HS-5 (cell line): ENCODE measurements at places on chromosomes 4 and X.

DNA sequence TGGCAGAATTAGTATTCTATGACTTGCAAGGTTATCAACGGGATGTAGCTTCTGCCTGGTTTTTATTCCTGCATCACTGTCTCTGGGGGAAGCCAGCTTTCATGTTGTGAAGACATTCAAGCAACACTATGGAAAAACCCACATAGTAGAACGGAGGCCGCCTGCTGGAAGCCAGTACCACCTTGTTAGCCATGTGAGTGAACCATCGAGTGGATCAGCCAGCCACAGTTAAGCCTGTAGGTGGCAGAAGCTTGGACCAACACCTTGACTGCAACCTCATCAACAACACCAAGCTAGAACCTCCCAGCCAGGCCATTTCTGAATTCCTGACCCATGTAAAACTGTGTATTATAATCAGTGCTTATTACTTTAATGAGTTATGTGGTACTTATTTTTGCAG is 538.2 kb downstream of the KCNIP4 start:
- no peak for DNase-seq

DNA sequence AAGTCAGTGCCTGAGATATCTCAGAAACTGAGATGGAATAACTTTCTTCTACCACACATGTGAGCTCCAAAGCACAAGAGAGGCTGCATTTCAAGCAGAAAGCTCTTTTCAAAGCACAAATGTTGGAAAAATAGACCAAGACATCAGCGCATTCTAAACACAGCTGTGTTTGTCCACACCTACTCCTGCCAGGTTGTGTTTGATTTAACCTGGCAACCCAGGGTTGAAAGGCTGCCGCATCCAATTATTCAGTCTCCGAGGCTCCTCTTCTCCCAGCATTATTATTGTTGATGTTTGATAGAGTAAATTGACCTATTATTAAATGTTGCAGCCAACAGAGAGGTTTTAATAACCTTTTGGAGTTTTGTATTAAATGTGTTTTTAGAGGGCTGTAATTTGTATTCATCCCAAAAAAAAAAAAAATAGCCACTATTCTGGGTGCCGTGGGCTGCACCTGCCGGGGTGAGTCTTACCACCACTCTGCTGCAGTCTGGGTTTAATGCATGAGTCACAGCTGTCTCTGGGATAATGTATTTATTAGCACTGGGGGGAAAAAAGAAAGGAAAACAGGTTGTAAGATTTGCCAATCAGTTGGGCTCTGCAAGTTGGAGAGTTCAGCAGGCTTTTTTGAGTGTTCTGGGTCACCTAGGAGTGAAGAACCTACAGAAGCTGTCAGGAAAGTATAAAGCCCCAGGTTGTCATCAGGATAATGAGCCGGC is 105.2 kb upstream of the NOCT start:
- DNase-seq = no peak

DNA sequence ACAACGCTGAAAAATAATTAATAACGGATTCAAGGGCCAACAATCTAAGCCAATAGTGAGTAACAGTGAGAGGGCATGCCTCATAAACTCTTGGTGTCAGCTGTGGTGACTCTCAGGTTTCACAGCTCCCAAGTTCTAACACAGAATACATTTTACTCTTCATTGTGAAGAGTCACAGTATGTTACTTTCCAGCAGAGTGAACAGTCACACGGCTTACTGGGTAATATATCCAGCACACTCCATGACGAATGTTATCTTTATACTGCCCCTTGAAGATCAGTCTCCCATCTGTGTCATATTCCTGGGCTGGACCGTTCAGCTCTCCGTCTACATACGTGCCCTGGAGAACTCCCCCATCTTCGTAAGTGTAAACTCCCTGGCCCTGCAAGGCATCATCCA is 23.1 kb downstream of the SETD7 start:
- no peak for DNase-seq

DNA sequence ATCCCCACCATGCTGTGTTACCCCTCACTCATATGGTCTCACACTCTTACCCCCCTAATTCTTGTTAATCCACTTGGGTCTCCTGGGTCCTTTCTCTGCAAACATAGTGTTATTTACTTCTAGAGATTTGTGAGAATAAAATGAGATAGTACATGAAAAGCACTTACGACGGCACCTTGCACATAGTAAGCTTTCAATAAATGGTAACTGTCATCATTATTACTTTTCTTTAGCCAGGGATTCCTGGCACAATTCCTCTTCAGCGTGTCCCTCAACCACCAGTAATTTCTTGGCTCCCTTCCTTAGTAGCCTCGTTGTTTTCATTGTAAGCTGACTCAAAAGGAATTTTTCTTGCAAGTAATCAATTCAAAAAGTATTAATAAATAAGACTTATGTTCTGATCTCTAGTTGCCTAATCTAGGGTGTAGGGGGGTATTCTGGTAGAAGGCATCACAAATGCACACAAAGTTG is 30.1 kb upstream of the RBMX start:
- DNase-seq = no peak

GRCh38 chr4:8504279-8505007 is 63.9 kb downstream of the TRMT44 start:
- DNase-seq = no peak

DNA sequence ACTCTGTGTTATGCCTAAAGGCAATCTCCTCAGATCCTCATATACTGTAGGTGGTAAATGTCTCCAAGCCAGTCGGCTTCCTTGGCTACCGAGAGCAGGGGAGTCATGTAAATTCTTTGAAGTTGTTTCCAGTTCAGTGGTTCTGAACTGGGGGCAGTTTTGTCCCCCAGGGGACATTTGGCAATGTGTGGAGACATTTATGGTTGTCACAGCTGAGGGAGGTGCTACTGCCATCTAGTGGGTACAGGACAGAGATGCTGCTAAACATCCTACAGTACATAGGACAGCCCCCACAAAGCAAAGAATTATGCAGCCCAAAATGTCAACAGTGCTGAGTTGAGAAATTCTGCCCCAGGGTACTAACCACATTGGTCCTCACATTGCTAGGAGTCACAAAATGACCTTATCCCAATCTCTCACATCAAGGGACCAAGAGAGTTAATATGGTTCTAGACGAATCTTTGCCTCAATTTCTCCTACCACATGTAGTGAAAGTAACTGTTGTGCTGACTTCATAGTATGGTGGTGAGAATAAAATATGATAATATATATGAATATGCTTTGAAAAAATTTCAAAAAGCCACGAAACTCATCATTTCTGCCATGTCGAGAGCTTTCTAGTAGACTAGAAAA is 104.4 kb upstream of the ARHGAP24 start:
- DNase-seq = peak; percentile 16

- no peak for DNase-seq
Measured at GRCh38 chrX:64321507-64321906, 73.7 kb downstream of the MTMR8 start.

GRCh38 chrX:8720136-8720535 is 11.8 kb downstream of the ANOS1 start:
- DNase-seq = no peak

GRCh38 chrX:154824638-154825037 is 9.8 kb downstream of the SMIM9 start:
- no peak for DNase-seq

DNA sequence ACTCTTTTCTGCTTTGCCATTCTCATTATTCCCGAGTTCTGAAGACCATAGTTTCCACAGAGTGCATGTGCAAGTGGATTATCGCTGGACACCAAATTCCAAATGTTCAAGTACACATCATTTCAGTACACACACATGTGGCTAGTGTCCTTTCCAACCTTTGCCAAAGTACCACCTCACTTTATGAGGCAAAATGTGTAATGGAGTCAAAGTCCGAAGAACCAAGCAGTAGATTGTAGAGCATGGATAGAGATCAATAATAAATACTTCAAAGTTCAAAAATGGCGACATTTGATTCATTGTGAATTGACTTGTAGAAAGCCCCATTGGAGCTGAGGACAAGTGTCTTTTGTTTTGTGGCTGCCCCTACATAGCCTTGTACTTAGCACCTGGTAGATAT is 115.6 kb downstream of the TMEM164 start:
- DNase-seq = no peak

- no peak for DNase-seq
Measured at GRCh38 chr4:40908297-40908696, 158.5 kb downstream of the NSUN7 start.

- DNase-seq = no peak
Measured at GRCh38 chr4:68249434-68249833, 3.9 kb upstream of the TMPRSS11B start.

DNA sequence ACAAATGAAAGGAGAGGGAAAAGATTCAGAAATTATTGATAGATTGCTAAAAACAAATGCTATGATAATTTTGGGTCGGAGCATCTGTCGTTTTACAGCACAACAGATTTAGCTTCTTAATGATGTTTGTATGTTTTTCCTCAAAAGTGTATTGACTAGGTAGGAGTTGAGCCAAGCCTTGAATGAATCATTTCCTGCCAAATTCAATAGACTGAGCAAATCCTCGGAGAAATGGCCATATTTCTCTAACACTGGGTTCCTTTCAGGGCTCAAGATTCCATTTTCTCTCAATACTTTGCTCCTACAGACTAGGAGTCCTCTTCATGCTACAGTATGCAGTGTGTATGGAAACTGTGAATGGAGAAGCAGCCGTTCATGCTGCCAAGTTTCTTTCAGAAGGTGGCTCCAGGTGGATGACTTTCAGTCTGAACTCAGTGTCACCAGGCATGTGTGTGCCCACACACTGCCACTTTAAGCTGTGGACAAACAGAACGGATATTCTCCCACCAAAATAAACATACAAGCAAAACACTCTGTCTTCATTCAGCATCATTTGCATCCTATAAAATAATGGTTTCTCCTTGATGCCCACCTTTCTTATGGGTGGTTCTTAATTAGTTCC is 146.0 kb downstream of the TBL1X start:
- DNase-seq = no peak

DNA sequence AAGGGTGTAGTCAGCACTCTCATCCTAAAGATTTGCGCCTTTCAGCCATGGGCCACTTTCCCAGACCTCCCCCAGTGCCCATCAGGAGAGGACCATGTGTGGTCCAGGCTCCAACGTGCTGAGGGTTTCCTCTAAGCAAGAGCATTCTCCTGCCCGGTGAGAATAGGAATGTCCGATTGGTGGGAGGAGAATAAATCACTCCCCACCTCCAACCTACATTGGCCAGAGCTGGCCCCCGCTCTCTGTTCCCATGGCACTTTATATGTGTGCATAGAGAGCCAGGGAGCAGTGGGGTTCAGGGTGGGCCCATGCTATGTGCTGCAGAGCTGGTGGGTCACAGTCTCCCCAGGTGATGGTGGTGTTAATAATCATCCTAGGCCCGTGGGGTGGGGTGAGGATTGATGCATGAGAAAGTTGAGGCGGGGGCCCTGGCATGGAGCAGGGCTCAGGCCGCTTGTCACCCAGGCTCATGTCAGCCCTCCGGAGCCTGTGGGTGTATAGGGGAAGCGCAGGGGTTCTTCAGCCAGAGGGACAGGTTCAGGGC is 6.8 kb upstream of the SORCS2 start:
- DNase-seq = no peak

DNA sequence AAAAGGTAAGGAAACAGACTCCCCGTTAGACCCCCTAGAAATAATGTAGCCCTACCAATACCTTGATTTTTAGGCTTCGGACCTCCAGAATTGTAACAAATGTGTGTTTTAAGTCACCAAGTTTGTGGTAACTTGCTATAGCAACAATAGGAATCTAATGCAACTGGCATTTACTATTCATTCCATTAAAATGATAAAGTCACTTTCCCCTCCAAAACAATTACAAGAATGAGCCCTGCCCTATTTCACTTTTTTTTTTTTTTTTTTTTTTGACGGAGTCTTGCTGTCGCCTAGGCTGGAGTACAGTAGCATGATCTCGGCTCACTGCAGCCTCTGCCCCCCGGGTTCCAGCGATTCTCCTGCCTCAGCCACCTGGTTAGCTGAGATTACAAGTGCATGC is 3.5 kb upstream of the DDX60L start:
- peak; percentile 66 for DNase-seq

GRCh38 chr4:20829617-20830357 is 129.5 kb downstream of the PACRGL start:
- DNase-seq = no peak

DNA sequence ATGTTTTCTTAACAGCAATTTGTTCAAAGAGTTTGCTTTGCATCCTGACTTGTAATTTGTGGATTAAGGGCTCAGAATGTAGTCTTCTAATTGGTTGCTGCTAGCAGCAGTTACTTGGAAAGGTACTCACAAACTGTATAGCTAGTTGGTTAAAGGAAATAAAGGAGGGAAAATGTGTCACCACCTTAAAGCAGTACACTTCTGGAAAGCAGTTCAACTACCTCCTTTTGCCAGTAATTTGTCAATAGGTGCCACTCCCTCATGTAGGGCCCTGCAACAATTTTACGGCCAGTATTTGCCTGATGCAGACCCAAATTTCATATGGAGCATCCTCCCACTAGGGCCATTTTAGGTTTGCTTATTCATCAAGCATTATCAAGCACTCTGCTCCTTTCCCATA is 20.8 kb downstream of the AMOT start:
- no peak for DNase-seq

DNA sequence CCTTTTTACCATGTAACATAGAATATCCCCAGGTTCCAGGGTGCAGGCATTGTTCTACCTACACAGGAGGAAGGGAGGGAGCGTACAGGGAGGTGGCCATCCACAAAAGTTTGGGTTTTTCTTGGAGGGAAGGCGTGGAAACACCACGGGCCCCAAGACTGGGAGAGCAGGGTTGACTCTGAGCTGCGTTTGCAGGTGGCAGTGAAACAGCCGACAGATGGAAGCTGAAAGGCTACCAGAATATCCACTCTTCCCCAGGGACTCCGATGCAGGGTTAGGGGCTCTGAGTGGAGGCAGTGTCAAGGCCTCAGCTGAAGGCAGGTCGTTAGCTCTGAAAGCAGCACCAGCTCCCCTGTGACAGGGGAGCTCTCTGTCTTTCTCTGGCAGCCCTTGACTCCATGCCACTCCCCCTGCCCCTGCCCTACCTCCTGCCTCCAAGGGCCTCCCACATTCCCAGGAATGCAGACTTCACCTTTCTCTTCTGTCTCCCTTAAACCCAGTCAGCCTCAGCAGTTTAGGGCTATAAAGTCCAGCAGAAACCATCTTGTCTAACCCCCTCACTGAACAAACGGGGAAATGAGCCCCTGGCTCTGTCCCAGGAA is 14.0 kb upstream of the GLOD5 start:
- DNase-seq = no peak

- DNase-seq = no peak
Measured at GRCh38 chr4:74456849-74457395, 12.0 kb downstream of the AREG start.

DNA sequence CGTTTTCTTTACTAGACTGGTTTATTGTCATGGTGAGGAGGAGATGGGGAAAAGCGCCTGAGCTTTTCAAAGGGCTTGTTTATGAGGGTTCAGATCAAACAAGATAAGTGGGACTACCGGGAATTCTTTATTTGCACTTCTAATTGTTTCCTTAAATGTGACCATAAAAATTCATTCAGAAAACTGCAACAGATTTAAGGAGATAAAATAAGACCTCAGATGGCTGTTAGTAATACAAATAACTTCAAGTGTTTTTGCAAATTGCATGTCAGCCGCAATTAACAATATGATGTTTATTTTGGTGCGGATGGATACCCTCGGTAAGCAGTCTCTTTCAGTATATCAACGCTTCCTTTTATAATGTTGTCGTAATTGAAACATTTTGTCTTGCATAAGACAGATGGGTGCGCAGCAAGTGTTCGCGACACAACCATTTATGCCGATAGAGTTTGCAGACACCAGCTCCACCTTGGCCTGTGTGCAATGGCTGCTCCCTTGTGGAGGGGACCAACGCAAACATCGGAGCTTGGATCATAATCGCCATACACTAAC is 151.0 kb downstream of the C4orf33 start:
- no peak for DNase-seq

- no peak for DNase-seq
Measured at GRCh38 chrX:133921764-133922389, 63.5 kb downstream of the GPC3 start.
